ENCODE measurements at places on chromosomes 1 and 21.
A peak's percentile ranks its signal among the peaks of the same experiment; 100 is the strongest.

DNA sequence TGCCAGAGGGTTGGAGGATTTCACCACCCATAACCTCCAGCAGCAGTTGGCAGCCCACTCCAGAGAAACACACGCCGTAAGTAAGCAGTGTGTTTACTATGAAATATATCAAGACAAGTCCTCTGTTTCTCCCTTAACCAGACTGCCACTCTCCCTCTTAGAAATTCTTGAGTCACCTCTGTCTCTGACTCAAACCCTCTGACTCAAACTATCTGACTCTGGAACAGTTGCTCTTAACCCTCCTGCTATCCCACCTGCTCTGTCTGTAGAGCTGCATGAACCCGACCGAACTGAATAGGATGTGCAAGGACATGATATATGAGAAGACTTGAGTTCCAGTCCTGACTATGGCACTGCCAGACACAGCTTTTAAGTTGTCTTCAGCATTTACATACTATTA, 14.1 kb downstream of the INPP5B start:
- no peak for DNase-seq

GRCh38 chr1:5980314-5981008, 11.8 kb downstream of the NPHP4 start:
- DNase-seq = peak; percentile 29

DNA sequence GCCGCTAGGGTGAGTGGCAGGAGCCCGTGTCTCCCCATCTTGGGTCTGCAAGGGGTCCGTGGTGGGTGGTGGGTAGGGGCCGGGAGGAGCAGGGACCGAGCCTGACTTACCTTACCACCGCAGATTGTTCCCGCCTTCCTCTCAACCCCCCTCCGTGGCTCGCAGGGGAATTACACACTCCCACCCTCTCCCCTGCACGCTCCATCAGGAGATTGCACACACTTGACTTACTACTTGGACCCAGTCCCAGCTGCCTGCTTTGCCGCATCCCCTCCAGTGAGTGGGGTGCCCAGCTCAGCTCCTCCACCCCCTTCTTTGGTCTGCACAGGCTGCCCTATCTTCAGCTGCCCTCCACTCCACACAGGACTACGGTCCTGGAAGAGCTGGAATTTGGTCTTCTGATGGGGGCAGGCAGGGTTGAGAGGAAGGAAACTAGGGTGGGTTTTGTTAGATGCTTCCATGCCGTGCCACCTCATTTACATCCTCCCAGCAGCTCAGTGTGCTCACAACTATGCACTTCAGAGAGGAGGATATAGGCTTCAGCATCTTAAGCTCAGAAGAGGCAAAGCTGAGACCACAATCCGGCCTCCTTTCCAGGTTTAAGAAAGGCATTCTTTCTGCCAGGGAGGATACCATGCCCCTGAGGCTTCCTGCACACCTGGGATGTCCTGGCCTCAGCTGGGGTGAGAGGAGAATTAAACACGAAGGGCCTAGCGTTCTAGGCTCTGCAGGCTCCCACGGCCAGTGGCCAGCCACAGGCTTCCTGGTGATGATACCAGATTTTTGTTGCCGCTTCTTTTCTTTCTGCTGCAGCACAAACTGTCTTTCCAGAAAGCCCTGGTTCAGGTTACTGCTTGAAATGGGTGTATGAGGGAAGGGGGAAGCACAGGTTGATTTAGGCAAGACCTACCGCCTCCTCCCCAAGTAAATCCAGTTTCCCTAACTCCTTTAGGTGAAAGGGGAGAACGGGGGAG, 2.3 kb downstream of the KCNC4 start:
- peak; percentile 24 for DNase-seq

DNA sequence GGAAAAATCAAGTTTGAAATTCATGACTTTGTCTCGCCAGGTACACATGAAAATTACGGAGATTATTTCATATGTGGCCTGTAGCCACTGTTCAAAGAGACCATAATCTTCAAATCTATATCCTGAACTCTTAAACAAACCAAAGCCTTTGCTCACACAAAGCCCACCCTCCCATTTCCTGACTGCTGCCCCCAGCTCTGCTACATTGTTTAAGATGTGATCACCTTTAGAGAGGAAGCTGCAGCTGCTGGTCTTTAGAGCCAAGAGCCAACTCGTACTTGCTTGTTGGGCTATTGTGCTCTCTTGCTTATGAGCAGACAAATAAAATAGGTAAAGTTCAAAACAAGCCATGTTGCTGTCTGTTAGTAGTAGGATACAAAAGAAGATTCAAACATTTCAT, 71.9 kb downstream of the DTL start:
- DNase-seq = no peak

DNA sequence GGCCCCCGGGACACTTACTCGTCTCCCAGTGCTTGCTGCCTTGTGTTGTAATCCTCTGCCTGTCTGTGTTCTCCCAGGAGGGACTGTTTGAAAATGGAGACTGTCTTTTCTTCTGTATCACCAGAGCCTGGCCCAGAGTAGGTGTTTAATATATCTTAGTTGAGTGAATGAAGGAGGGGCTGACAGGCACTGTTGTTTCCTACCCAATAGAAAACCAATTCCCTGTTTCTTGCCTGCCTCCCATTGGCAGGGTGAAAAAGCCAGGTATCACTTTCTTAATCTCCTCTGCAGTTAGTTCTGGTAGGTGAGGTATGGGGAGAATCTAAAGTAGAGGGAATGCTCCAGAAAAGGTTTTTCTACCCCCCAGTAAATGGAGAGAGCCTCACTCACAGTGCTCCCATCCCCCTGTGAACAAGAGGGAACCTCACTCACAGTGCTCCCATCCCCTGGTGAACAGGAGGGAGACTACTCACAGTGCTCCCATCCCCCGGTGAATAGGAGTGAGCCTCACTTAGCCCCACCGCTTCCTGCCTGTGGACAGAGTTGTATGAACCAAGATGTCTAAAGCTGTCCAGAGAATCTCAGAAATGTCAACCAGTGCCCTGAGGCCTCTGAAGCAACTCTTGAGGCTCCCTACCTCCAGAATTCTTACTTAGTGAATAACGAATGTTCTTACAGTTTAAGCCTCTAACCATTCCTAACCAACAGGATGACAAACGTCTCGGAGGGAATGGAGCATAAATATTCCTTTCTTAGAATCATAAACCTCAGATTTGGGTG, at the start of gene GJA5:
Gene GJA5, minus strand, starts transcription at position 122 of the 780 bp plus-strand sequence. CDS start 1,364 bp downstream, outside the sequence.
- no peak for DNase-seq

DNA sequence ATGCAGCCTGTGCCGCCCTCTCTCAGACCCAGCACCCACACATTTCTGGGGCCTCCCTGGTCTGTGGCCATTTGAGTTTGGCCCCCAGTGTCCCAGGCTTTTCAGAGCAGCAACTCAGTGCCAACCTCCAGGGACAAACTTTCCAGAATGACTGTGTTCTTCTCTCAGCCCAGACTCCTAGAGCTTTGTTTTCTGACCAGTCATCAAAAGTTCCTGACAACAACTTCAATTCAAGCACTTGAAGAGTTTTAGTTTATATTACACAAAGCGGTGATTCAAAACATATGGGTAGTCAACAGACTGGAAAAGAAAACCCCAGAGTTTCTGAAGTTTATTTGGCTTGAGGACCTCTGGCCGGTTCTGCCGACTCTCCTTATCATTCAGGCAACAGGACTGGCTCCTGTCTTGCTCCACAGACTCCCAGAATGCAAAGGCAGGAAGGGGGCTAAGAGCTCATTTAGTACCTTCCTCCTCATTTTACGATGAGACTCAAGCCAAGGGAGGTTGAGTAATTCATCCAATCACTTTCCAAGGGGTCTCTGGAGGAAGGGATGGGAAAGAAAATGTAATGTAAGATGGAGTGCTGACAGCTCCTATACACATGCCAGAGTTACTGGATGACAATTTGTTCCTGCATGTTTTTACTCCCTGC, 27.0 kb upstream of the TIAM1 start:
- DNase-seq = no peak

DNA sequence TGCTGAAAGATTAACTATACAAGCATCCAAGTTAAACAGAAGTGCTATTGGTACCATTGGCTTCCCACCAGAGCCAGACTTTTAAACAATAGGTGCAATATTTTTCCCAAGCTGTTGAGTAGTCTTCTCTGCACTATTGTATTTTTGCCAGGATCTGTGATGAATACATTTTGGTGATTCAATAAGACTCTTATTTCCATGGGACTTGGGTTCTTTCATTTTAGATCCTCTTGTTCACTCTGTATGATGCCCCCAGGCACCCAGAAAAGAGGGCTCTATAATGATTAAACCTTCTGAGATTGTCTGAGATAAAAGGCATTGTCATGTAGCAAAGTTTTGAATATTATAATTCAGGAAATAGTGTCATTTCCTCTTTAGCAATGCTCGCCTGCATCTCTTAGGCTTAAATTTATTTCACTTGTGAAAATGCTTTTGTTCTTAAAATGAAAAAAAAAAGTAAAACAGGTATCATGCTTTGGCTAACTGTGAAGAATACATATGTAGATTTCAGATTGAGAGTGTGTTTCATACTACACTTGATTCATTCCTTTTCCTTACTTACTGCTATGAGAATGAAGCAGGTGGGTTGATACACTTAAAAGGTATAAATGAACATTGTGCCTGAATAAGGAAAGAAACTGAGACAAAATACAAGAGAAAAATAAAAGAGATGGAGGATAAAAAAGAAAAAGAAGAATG, 275.0 kb downstream of the HMCN1 start:
- no peak for DNase-seq

- DNase-seq = no peak
Observed at GRCh38 chr1:149936992-149937705, 470 bp upstream of the MTMR11 start.

DNA sequence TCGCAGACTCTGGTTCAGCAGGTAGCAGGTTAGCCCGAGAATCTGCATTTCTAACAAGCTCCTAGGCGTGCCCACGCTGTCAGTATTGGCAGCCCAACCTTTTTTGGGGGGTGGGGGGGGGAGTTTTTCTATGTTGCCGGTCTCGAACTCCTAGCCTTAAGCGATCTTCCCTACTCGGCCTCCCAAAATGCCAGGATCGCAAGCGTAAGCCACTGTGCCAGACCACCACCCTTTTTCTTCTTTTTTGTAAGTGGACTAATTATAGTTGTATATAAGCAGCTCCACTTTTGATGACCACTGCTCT, 480 bp upstream of the MIS18A start:
- no peak for DNase-seq

GRCh38 chr1:180123463-180123936, 31.2 kb upstream of the QSOX1 start:
- no peak for DNase-seq

GRCh38 chr1:59814901-59815825, at the start of gene HOOK1:
Gene HOOK1 (plus strand): TSS chr1:59814949. CDS start chr1:59815118, 169 bp downstream.
- no peak for DNase-seq

GRCh38 chr1:174297351-174297750, 138.0 kb downstream of the RABGAP1L start:
- no peak for DNase-seq

- DNase-seq = no peak
Observed at GRCh38 chr1:226466296-226466695, 58.4 kb upstream of the PARP1 start.

DNA sequence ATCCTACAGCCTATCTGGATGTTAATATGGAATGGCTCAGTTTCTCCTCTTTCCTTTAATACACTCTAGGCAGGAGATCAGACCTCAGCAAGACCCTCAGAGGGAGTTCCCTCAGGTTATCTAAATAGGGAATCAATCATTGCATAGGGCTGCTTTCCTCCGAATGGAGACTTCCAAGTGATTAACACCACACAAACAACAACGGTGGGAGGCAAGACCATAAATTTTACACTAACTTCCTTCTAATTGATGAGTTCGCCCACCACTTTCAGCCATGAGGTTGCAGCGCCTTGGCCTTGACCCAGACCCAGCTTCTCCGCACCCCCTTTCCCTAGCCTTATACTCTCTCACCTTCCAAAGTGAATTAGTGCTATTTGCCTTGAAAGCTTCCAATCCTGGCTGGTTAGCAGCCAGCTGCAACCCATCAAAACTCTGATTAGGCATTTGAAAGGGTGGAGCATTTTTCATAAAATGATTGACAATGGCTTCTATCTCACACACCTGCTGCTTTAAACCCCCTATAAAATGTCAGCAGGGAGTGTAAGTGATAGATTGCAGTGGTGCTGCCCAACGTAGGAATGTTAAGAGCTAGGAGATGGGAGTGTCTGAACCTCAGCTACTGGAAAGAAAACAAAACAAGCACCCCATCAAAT, 534.9 kb upstream of the USP24 start:
- no peak for DNase-seq

GRCh38 chr1:226985839-226986463, 45.9 kb downstream of the COQ8A start:
- DNase-seq = no peak

DNA sequence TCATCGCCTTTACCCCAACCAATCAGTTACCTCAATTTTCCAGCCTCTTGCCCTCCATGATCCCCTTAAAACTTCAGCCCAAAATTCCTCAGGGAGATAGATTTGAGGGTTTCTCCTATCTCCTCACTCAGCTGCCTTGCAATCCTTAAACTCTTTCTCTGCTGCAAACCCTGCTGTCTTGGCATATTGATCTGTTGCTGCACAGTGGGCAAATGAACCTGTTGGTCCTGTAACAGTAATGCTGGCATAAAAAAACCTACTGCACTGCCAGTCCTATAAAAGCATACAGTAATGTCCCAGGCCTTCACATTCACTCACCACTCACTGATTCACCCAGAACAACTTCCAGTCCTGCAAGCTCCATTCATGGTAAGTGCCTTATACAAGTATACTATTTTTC, 5.1 kb upstream of the TEDDM1 start:
- no peak for DNase-seq

DNA sequence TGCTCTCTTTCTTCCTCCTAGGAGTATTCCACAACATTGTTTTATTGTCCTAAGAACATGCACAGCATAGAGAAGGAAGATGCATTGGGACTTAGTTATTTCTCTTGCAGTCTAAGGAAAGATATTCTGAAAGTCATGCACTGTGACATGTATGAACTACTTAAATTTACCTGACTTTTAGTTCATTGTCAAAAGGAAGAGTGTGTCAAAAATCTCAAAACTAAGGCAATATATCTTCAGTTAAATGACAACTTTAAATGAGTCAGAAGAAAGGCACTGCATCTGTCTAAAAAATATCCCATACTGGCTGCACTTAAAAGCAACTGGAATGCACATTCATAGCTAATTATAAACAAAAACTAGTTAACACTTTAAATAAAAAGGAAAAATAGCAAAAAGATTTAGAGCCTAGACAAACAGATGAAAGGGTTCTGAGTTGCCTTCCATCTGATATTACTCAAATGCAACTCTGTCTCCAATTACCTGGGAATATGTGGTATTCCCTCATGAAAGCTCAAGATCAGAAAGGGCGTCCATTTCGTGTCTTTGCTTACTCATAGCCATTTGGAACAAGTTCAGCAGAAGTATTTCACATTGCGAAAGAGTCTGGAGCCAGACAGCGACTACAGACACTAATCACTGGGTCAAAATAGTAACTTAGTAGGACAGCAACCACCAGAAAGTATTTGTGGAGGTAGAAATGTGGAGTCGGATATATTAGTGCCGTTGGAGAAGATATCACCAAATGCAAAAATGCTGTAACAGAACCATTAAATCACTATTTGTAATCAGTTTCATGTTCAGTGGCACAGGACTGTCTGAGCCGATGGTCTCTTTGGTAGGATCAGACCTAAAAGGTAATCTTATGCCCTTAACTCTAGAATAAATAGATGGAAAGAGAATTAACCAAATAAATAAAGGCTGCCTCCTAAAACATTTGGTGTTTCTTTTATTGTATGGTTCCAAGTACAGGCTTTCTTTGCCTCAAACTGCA, 225.7 kb downstream of the GREM2 start:
- no peak for DNase-seq
